MV-4-11 (cell line): ENCODE measurements at places on chromosomes 1 and 21.

GRCh38 chr1:226666692-226667091 is 72.4 kb downstream of the ITPKB start:
- peak; percentile 78 for DNase-seq

GRCh38 chr1:11109047-11109760 is 9.5 kb upstream of the EXOSC10 start:
- no peak for DNase-seq

GRCh38 chr1:36342426-36343185 is 19.2 kb upstream of the EVA1B start:
- peak; percentile 36 for DNase-seq

DNA sequence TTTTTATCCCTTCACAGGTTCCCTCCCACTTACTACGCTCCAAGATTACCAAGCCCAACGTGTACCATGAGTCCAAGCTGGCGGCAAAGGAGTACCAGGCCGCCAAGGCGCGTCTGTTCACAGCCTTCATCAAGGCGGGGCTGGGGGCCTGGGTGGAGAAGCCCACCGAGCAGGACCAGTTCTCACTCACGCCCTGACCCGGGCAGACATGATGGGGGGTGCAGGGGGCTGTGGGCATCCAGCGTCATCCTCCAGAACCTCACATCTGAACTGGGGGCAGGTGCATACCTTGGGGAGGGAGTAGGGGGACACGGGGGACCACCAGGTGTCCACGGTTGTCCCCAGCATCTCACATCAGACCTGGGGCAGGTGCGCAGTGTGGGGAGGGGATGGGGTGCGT is 65.7 kb downstream of the POFUT2 start:
- no peak for DNase-seq

DNA sequence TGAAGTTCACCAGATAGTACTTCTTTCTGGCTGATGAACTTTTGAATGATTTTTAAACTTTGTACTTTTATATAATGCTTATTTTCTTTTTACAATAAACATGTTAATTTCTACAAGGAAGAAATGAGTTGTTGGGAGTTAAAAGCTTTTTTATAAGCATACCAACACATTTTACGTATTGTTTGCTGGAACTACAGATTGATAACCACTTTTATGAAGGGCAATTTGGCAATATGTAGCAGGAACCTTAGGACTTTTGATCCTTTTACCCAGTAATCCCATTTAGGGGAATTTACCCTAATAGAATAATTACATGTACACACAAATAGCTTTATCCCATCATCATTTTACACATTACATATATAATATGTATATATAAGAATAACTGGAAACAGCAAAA is 16.3 kb downstream of the PRPF38A start:
- no peak for DNase-seq
